ENCODE measurements at places on chromosomes 6 and 20. TPM values are rescaled to one million over a fixed set of nuclear protein-coding genes. Genes with fewer than 3 reads are reported as not detected.

DNA sequence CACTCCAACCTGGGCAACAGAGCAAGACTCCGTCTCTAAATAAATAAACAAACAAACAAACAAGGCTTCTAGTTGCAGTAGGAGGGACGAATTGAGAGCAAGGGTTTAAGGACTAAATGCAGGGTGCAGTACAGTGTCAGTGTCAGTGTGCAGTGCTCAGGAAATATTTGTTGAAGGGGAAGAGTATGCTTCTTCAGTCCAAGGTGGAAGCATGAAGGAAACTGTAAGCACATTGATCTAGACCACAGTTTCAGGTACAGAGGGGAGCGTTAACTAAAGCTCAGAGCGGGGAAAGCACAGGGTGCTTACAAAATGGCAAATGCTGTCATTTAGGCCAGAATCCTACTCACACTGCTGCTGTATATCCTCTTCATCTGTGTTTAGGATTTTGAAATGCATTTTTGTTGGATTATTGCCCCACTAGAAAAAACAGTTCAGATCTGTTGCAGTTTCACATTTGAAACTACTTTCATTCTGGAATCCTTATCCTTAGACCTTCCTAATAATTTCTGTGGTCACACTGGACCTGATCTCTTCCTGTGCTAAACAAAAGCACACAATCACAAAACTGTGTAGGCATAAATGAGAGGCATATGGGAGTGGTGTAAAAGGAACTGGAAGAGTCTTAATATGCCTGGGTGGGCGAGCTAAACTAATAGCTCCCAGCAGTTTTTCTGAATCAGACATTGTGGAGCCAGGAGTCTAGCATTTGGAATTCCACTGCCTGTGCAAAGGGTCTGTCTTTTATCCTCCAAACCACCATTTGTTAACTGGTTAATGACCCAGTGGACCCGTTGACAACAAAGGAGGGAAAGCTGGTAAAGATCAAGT, 41.4 kb downstream of the CBFA2T2 start:
- no peak overlapping the region for H3K4me3 ChIP-seq
- H3K36me3 ChIP-seq, result no peaks in the 10 kb centered on the region
- peaks cover 5% of the 10 kb centered on the region for H3K4me1 ChIP-seq
- DNase-seq, result no peak

DNA sequence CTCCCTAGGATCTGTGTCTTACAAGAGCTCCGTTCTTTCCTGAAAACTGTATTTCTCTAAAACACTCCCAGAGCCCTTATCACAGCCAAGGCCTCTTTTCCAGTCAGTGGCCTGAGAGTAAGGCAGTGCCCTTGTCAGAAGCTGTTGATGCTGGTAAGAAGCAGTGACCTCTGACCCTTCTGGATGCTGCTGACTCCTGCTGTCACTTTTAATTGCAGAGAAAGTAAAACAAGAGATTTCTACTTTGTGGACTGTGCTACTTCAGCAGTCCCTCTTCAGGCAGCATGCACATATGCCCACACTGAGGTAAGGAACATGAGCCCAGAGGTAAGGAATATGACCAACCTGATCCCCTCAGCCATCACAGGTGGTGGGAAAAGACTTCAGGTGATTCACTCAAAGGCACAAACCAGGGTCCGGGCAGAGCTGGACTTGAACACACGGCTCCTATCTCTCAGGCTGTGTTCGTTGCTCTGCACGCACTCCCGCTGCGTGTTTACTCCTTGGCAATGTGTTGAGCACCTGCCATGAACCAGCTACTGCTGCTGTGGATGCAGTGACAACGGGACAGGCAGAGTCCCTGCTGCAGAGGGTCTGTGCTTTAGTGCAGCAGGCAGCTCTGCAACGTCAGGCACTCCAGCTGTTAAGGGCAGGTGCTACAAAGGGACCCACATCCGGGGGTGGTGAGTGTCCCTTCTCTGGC, 201.9 kb upstream of the CST7 start:
- H3K27ac ChIP-seq, result no peak overlapping the region
- H3K36me3 ChIP-seq, result no peaks in the 10 kb centered on the region
- H3K4me1 ChIP-seq, result no peaks in the 10 kb centered on the region

- no peak overlapping the region for H3K27ac ChIP-seq
- no peak for DNase-seq
Measured at GRCh38 chr6:41626022-41626421, 12.2 kb upstream of the MDFI start.

GRCh38 chr6:52491203-52492069, 71.3 kb downstream of the EFHC1 start:
- no peak overlapping the region for H3K27ac ChIP-seq
- no peak for DNase-seq
- no peaks in the 10 kb centered on the region for H3K27me3 ChIP-seq
- H3K4me3 ChIP-seq, result no peak overlapping the region
- H3K36me3 ChIP-seq, result no peaks in the 10 kb centered on the region

GRCh38 chr20:5172903-5173463, 46.2 kb downstream of the CDS2 start:
- H3K36me3 ChIP-seq, result no peaks in the 10 kb centered on the region
- no peak overlapping the region for H3K27ac ChIP-seq
- no peak for DNase-seq
- no peak overlapping the region for H3K4me3 ChIP-seq

The TLDC2 gene
- not detected for total RNA-seq

GRCh38 chr6:93417421-93418013, 1.8 kb downstream of the EPHA7 start:
- no peaks in the 10 kb centered on the region for H3K36me3 ChIP-seq
- H3K4me3 ChIP-seq, result peak overlapping the region; percentile 49
- DNase-seq, result peak; percentile 20
- no peak overlapping the region for H3K27ac ChIP-seq
- peaks cover 3% of the 10 kb centered on the region for H3K4me1 ChIP-seq

GRCh38 chr6:31172973-31173384, 2.5 kb upstream of the POU5F1 start:
- no peak overlapping the region for H3K4me3 ChIP-seq
- H3K4me1 ChIP-seq, result no peaks in the 10 kb centered on the region
- no peaks in the 10 kb centered on the region for H3K36me3 ChIP-seq
- no peaks in the 10 kb centered on the region for H3K27me3 ChIP-seq

DNA sequence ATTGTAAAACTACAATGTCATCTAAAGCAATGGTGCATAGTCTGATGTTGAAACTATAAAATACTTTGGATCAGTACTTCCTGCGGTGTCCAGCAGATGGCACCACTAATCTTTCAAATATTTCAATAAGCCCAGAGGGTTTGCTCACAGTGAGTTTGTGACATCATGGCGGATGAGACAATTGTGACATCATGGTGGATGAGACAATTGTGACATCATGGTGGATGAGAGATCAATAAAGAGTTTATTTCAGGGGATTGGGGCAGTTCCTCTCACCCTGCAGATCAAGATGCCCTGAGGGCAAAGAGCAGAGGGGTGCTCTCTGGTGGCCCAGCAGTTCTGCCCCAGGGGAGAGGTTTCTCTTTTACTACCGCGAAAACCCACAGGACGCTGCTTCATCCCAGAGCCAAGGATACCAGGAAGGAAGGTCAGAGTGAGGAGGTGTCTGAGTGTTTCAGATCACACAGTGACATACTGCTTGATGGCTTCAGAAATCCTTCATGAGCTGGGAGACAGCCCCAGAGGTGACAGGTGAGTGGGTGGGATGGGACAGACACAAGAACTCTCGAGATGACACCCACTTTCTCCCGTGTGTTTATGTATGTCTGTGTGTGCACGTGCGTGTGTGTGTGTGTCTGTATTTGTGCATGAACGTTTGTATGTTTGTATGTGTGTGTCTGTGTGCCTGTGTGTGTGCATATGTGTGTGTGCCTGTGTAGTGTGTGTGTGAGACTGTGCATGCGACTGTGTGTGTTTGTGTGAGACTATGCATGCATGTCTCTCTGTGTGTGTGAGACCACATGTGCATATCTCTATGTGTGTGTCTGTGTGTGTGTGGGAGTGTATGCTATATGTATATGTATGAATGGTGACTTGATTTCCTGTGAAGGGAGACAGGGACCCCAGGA, 7.3 kb upstream of the ULBP2 start:
- no peaks in the 10 kb centered on the region for H3K4me1 ChIP-seq
- H3K4me3 ChIP-seq, result no peak overlapping the region
- no peaks in the 10 kb centered on the region for H3K36me3 ChIP-seq
- DNase-seq, result peak; percentile 39
- no peak overlapping the region for H3K27ac ChIP-seq

- no peak overlapping the region for H3K4me3 ChIP-seq
- no peak for DNase-seq
- H3K4me1 ChIP-seq, result no peaks in the 10 kb centered on the region
- H3K36me3 ChIP-seq, result no peaks in the 10 kb centered on the region
- H3K27ac ChIP-seq, result no peak overlapping the region
- no peaks in the 10 kb centered on the region for H3K27me3 ChIP-seq
Measured at GRCh38 chr6:167336844-167337630, 12.2 kb downstream of the TTLL2 start.

DNA sequence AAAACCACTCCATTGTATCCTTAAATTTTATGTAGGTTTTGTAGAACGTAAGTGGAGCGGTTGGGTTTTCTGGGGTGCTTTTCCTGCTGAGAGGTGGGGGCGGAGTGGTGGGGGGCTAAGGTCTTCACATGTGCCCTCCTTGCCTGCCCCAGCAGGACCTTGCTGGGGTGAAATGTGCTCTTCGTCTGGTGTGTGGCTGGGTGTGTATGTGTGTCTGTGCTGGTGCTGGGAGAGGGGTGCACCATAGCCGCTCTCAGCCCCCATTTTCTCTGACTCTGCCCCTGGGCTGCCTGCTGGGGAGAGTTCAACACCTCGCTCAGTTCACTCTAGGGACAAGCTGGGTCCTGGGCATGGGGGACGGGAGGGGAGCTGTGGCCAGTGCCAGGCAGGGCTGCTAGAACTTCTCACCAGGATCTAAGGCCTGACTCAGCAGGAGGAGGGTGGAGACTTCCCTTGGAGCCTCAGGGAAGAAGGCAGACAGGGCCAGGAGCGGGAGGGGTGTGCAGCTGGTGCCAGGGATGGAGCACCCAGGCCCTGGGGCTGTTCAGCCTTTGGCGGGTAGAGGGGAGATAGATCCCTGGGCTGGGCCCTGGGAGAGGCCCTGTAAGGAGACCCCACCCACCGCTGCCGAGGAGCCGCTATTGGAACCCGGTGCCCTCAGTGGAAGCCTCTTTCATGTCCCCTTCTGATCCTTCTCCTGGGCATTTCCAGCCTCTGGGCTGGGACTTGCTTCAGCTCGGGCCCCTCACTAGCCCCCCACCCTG, 4.8 kb downstream of the SOX18 start:
- no peak for DNase-seq
- H3K4me3 ChIP-seq, result no peak overlapping the region
- peaks cover 7% of the 10 kb centered on the region for H3K27me3 ChIP-seq
- no peaks in the 10 kb centered on the region for H3K36me3 ChIP-seq
- no peak overlapping the region for H3K27ac ChIP-seq
- peaks cover 2% of the 10 kb centered on the region for H3K4me1 ChIP-seq

DNA sequence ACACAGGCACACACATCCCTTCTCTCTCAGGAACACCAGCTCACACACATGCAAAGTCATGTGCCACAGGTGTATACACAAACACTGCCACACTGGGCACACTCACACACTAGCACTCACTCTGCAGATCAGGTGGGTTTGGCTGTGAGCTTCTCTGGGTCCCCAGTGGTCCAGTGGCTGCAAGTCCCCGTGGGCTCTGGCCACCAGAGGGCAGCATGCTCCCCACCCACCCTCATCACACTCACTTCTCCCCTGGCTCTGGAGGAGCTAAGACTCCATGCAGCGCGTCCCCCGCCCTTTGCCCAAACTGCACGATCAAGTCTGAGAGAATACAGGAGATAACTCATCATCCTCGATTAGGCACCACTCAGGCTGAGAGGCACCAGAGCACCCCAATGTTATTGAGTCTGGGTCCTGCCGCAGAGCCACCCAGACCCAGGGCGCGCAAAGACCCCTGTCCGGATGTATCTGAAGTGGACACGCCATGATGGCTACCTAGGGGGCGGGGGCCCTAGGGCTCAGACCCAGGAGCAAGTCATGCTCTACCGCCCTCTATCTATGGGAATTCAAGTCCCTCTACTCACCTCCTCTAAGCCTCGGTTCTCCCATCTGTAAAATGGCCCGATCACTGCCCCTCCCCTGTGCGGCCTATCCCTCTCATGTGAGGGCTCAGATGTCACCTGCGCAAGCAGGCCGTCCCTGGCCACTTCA, 90.5 kb downstream of the GRM4 start:
- H3K4me3 ChIP-seq, result no peak overlapping the region
- H3K27ac ChIP-seq, result no peak overlapping the region
- no peaks in the 10 kb centered on the region for H3K27me3 ChIP-seq
- H3K4me1 ChIP-seq, result peaks cover 3% of the 10 kb centered on the region
- H3K36me3 ChIP-seq, result no peaks in the 10 kb centered on the region
- DNase-seq, result peak; percentile 57

The NRN1 gene
- total RNA-seq, result 6.8 TPM

- DNase-seq, result no peak
- no peaks in the 10 kb centered on the region for H3K4me1 ChIP-seq
- H3K4me3 ChIP-seq, result no peak overlapping the region
- no peak overlapping the region for H3K27ac ChIP-seq
- no peaks in the 10 kb centered on the region for H3K27me3 ChIP-seq
- H3K36me3 ChIP-seq, result no peaks in the 10 kb centered on the region
Measured at GRCh38 chr6:158879180-158879579, 60.0 kb upstream of the EZR start.

The PROCR gene
- total RNA-seq, result 9.1 TPM

The MOG gene
- total RNA-seq, result not detected

DNA sequence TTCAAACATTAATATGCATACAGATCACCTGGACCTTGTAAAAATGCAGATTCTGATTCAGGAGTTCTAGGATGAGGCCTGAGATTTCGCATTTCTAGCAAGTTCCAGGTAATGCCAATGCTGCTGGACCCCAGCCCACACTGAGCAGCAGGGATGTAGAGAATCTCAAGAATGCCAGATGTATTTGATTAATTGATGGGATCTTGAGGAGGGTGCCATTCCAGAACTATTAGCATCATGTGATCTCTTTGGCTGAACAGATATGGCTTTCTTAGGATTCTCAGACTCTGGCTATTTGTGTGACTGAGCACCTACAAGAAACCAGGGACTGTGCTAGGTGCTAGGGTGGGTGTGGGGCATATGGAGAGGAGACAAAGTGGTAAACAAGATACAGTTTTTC, 16.5 kb upstream of the SNX3 start:
- no peak overlapping the region for H3K4me3 ChIP-seq
- no peak for DNase-seq
- H3K27me3 ChIP-seq, result no peaks in the 10 kb centered on the region
- no peaks in the 10 kb centered on the region for H3K36me3 ChIP-seq

The OVOL2 gene
- 0.48 TPM for total RNA-seq

The RBBP8NL gene
- total RNA-seq, result not detected

The HLA-DQB1 gene
- 22.2 TPM for total RNA-seq

GRCh38 chr20:24059174-24059573, 70.6 kb upstream of the GGTLC1 start:
- DNase-seq, result no peak
- no peaks in the 10 kb centered on the region for H3K36me3 ChIP-seq
- H3K4me3 ChIP-seq, result no peak overlapping the region
- no peak overlapping the region for H3K27ac ChIP-seq
- H3K27me3 ChIP-seq, result no peaks in the 10 kb centered on the region
- H3K4me1 ChIP-seq, result no peaks in the 10 kb centered on the region

The AVP gene
- not detected for total RNA-seq

The YIPF3 gene
- 70.8 TPM for total RNA-seq

Measured in ovary (tissue), 10 donors.